ENCODE measurements at places on chromosomes 7 and 10.

- DNase-seq = no peak
Observed at GRCh38 chr10:111303887-111304286, 227.1 kb downstream of the ADRA2A start.

DNA sequence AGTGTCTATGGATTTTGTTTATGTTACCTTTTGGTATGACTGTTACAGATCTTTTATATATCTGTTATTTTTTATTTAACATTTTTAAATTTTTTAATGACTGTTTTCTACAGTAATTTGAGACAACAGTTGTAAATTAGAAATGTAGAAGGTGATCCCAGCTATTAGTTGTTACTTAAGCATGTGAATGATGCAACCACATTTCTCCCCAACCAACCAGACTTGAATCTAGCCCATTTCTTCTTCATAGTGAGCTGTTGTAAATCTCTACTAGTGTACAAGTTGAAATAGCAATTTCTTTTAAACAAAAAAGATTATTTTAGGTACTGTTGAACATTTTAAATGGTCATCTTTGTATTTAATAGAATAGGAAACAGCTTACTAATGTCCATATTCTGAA is 18.0 kb downstream of the TMEM106B start:
- no peak for DNase-seq

DNA sequence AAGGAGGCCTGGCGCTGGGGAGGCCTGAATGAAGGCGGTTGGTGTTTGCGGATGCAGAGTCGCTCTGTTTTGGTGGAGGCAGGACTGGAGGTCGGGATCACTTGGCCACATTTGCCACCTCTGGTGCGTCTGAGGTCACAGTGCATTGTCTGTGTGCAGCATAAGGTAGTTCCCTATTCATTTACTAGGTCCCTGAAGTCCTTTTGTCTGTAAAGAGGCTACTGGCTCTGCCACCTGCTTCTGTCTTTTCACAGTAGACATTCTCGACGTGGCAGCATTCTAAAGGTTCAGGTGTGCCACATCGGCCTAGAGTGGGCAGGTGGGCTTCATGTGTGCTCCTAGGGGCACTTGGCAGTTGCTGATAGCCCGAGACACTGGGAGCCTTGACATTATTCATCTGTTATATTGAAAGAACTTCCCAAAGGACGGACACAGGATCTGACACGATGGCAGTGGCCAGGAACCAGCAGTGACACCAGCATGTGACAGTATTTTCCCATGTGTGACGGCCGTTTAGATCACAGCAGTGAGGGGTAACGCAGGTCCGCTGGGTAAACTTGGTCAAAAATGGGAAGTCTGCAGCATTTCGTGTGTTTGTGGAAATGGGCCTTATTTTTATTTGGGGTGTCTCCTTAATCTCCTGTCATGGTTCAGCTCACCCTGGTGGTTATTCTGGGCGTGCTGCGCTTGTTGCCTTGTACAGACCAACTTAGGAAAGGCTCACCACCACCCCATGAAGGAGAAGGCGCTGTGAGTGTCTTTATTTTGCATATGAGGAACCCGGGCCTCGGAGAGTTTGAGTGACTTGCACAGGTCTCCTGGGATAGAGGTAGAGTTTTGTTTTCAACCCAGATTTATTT is 5.9 kb downstream of the MGMT start:
- no peak for DNase-seq

- DNase-seq = no peak
Observed at GRCh38 chr7:93515144-93515543, 59.4 kb downstream of the CALCR start.

DNA sequence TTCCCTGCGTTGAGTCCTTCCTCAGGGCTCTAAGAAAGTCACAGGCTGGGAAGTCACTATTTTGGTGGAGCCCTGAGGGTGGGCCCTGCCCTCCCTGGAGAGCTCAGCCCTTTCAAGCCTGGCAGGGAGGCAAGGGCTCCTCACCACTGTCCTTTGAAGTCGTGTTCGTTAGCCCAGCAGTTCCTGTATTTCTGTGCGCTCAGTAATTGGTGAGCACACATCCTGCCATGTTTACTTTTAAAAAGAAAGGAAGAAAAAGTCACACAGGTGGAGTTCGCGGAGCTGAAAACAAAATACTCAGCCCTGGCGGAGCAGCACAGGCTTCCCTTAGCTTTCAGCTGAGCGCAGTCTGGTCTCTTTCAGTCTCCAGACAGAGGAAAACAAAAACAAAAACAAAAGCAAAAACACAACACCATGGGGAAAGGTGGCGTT is 37.1 kb downstream of the PRKCQ start:
- DNase-seq = no peak

DNA sequence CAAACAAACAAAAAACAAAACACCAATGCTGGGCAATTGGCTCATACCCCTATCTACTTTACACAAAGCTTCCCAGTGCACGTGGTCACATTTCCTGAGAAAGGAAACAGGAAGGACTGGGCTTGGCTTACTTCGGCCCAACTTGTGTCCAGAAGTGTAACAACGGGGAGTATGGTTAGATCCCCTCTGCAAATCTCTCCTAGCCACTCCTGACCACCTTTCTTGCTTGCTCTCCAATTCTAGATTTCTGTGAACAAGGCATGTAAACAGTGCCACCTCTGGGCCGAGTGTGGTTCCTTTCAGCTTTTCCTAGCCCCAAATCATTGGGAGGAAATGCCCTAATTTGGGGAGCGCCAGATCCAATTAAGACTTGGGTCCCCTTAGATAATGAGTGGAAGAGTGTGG is 21.0 kb upstream of the FRAT2 start:
- DNase-seq = no peak

DNA sequence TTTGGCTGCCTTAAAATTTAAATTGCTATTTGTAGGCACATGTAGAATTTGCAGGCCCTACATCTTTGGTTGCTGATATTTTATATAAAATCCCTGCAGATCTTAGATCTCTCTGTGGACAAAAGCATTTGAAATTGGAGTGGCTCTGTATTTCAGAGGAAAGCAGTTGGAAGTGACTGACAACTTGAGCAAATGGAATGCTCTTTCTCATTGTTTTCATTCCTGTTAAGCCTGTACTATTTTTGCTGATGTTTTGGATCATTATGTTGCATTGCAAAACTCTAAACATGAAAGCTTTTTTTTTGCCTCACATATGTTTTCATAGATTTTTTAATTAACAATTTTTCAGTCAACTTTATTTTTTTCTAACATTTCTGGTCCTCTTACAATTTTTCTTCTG is 251.2 kb upstream of the MDFIC start:
- DNase-seq = no peak

- no peak for DNase-seq
Observed at GRCh38 chr7:151743481-151743983, 133.4 kb downstream of the PRKAG2 start.

GRCh38 chr10:99958302-99958701 is 51.4 kb downstream of the DNMBP start:
- DNase-seq = no peak

DNA sequence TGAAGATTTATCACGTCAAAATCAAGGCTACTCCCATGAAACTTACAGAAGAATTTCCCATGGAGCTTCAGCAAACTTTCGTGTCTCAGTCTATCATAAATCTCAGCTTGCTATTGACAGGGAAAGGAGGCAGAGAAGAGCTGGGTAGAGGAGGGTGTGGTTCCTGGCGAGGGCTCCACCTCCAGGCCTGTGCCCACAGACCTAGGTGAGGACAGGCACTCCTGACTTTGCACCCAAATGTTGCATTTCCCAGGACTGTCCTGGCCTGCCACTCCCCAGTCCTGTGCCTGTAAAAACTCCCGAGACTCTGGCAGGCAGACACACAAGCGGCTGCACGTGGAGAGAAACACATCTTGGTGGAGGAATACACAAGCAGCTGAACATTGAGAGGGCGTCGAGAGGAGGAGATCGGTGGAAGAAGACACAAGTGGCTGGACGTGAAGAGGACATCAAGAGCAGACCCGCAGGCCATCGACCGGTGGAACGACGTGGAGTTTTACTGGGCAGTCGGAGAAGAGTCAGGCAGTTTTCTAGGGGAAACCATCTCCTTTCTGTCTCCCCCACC is 145.1 kb downstream of the CTNNA3 start:
- DNase-seq = no peak

DNA sequence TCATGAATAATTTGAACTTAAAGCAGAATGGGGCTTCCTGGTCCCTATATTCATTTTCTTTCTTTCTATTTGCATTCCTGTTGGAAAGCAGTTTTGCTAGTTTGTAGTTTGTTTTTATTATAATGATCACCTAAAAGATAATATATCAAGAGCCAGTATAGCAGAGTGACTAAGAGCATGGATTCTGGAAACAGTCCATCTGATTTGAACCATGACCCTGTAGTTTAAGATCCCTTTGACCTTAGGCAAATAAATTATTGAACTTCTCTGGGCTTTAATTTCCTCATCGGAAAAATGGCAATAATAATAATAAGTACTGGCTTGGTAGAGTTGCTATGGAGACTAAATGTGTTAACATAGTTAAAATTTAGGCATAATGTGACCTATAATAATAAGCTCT is 76.1 kb downstream of the DGKB start:
- no peak for DNase-seq

GRCh38 chr10:122143238-122143841 is 127.8 kb upstream of the BTBD16 start:
- DNase-seq = no peak

DNA sequence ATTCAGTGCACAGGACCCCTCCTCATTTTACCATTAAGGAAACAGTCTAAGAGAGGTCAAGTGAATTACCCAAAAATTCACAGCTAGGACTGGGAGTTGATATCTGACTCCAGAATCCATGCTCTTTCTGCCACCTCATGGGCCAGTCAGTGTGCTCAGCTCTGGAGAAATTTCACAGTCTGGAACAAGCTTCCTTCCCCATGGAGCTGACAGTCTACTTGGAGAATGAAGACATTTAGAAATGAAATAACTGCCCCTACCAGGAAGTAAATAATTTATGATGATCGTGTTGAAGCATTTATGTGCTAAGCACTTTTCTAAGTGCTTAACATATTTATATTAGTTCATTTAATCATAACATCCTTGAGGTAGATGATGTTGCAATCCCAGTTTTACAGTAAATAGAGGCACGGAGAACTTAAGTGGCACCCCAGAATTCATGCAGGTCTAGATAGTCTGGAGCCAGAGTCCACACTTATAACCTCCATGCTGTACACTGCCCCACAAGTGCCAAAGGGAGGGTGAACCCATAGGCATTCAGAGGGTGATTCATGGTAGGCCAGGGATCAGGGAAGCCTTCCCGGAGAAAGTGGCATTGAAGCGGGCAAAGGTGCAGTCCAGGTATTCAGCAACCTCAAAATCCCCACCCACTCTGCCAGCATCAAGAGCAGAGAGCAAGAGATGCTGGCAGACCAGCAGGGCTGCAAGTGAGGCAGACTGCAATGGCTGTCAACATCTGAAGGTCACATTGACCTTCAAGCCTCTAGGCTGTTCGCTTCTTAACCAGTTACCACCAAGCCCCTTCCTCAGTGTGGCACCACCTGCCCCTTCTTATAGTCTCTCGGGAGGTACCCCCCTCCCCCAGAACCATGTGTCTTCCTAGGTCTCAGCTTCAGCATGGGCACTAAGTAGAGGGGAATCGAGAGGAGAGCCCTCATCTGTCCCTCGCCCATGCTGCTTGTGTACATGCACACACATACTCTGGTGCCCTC is 38.4 kb upstream of the LRRC4 start:
- no peak for DNase-seq

DNA sequence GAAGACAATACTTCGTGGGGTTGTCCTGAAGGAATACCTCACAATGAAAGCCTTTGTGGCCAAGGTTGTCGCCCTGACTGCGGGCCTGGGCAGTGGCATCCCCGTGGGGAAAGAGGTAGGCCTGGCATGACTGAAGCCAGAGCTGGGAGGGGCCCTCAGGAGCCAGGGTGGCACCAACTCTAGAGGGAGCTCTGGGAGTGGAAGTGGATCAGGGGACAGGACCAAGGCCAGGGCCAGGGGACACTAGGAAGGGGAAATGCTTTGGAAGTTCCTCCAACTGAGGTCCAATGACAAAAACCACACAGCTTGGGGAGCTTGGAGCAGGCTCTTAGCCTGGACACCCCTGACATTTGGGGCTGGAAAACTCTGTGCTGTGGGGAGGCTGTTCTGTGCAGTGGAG is 5.8 kb downstream of the CLCN1 start:
- DNase-seq = no peak

- no peak for DNase-seq
Observed at GRCh38 chr10:66881814-66882213, 44.0 kb upstream of the LRRTM3 start.

- DNase-seq = no peak
Observed at GRCh38 chr10:80168162-80168511, 35.6 kb downstream of the PLAC9 start.

- no peak for DNase-seq
Observed at GRCh38 chr7:90560730-90561129, 35.4 kb upstream of the CDK14 start.

DNA sequence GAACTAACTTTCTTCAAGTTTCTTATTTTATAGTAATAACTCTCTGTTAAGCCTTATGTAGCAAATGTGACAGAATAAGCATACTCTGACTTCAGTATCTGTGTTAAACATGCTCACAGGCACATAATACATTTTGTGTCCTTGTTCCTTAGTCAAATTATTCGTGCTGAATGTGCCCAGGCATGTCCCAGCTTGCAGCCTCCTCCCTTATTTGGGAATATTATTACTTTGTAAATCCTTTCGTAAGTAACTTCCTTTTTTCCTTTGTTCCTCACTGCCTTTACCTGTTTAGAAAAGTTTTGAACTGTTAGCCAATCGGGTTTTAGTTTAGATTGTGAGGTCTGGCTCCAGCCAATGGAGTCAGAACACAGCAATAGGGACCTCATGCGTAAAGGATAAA is 46.9 kb downstream of the GALNT11 start:
- no peak for DNase-seq

GRCh38 chr7:133481676-133482075 is 228.8 kb downstream of the EXOC4 start:
- DNase-seq = no peak

GRCh38 chr10:71268247-71268691 is 50.8 kb upstream of the SLC29A3 start:
- no peak for DNase-seq

DNA sequence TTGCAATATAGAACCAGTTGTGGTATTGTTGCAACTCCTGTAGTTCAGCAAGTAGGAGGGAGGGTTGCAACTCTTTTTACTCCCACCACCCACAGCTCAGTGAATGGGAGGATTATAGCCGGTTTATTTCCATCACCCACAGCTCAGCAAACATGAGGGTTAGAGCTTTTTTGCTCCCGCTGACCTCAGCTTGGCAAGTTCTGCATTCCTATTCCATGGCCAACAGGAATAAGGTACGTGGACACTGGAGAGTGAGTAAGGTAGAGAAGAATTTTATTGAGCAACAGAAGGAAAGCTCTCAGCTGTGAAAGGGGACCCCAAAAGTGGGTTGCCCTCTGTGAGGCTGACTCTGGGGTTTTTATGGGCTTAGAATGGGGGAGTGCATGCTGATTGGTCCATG is 167.1 kb upstream of the SMIM30 start:
- no peak for DNase-seq
